ENCODE measurements at places on chromosomes 7 and 10. TPM values are rescaled to one million over a fixed set of nuclear protein-coding genes. Genes with fewer than 3 reads are reported as not detected.

DNA sequence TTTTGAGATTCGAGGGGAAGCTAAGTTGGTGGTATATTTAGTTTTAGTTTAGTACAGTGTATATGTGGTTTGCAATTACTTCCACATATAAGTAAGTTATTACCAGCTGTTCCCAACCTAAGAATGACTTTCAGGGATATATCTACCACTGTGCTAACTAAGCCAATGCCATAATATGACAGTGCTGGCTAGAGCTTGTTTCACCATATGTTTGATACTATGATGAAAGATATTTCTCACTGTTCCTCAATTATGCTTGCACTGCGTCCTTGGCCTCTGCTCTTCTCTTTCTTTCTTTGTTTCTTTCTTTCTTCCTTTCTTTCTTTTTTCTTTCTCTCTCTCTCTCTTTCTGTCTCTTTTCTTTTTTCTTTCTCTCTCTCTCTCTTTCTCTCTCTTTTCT lies 113.8 kb upstream of the SKAP2 start:
- no peak for DNase-seq

DNA sequence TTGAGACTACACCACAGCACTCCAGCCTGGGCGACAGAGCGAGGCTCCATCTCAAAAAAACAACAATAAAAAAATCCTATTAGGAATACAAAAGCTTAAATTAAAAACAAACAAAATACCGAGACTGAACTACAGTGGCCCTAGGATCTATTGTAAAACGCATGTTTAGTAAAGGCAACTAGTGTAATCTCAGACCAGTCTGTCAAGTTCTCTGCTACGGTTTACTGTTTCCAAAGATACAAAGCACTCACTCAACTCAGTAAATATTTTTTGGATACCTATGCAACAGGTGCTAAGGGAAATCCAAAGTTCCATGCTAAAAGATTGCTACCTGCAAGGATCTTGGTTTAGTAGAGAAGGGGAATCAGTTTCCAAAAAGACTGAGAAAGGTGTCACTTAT lies 3.4 kb upstream of the MIOS start:
- no peak for DNase-seq

DNA sequence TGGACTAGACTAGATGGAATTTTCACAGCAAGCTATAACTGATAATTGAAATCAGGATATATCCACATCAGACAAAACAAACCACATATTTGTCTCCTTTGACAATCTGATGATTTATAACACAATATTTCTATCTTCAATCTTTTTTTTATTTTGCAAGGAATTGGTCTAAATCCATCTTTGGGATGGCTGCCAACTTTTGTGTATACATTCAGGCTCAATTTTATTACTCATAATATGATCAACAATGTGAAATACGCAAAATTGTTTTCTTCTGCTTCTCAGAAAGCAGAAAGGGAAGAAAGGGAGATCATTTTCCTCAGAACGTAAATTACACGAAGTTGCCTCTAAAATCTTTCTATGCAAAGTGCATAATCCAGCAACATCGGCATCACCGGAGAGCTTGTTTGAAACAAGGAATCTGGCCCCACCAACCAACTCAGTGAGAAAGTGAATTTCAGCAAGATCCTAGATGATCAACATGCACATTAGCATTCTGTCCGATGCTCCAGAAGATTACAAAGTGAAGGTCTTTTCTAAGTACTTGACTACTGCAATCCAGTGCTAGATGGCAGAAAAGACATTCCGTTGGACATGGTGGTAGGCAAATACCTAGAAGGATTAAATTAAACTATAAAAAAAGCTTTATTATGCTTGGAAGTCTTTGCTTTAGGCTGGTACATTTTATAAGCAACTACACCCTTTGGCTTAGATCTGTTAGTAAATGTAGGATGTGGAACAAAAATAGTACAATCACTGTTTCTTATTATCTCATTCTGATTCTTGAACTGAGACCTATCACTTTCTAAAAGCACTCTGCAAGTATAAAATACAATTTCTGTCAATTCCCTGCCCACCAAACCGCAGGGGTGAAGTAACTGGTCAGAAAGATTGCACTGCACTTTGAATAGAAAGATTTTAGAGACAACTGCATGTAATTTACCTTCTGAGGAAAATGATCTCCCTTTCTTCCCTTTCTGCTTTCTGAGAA lies 126.4 kb upstream of the RSU1 start:
- no peak for DNase-seq

GRCh38 chr10:58795560-58795959 lies 282.9 kb downstream of the BICC1 start:
- DNase-seq, result no peak

Gene DYNC1I1
- total RNA-seq, result 69.1 TPM

DNA sequence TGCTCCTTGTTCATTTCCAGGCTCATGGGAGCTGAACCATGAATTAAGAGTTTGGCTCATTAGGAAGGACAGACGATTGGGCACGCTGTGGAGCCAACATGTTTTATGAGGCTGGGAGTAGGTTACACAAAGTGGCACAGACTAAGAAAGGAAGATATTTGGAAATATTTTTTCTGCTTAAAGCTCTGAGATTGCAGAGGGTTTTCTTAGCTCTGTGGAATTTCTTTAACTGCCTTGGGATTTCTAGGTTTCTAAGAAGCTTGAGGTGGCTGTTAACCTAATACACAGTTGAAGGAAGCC lies 344.6 kb downstream of the RNLS start:
- DNase-seq, result no peak

Gene JAKMIP3
- total RNA-seq, result 0.42 TPM

- no peak for DNase-seq
These were observed 99.0 kb upstream of the SMIM30 start for GRCh38 chr7:113217314-113217713.

Gene DCLRE1C
- 6.9 TPM for total RNA-seq

Gene FXYD4
- not detected for total RNA-seq

- no peak for DNase-seq
These were observed 12.1 kb downstream of the ENTPD7 start for GRCh38 chr10:99671386-99671785.

DNA sequence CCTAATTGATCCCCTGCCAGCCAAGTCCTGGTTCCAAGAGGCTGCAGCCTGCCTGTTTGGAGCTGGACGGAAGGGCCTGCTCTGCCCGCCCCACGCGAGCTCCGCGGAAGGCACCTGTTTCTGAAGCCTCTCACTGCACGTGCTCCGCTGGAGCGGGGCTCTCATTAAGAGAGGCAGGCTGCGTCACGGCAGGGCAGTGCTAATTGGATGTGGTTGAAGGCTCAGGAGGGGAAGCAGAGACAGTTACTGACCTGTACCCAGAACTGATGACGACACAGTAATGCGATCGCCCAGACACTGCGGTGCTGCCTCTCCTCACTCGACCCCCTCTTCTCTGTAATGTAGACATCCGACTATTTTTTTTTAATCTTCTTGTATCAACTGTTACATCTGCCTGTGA lies 411.1 kb upstream of the MGMT start:
- DNase-seq, result no peak

DNA sequence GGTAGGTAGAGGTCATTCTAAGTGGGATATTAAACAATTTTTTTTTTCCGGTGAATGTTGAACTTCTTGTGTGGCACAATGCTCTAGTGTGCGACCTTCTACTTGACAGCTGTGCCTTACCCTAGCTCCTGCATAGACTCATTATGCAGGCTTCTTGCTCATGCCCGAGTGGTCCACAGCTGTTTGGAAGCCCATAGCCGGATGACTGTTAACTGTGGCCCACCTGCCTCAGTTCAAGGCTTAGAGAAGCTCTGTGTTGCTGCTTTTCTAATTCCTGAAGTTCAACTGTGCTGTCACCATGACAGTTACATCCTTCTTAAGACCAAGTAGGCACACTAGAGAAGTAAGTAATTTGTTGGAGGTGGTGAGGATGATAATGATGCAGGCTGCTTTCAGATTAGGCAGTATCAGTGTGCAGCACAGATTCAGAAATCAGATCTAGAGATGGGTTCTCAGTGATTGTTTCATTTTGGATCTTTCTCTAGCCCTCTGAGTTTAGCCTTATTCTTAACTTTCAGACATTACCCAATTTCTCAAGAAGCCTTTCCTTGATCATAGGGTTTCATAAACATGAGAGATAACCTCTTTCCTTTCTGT lies 278.4 kb downstream of the PHF14 start:
- DNase-seq, result no peak

DNA sequence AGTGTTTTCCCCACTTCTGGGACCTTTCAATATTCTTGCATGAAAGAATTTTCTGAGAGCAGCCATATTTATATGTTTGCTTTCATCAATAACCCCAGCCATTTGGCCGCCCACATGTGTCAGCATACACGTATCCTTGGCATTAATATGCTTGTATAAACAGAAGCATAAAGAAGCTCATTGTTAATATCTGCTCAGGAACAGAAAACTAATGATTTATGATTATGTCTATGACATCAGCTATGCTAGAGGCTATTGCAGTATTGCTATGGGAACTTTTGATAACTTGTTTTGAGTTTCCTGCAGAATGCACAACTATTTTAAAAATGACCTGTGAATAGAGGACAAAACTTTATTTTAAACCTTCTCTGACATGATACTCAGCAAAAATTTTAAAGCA lies 300.9 kb upstream of the MTPN start:
- no peak for DNase-seq

GRCh38 chr7:64733550-64734240 lies 60.5 kb upstream of the ZNF138 start:
- DNase-seq, result no peak

GRCh38 chr7:9283246-9283645 lies 849.8 kb downstream of the NXPH1 start:
- DNase-seq, result no peak

Gene NXPH1
- not detected for total RNA-seq

Gene ACHE
- 3.7 TPM for total RNA-seq

GRCh38 chr7:107931740-107932515 lies 40.9 kb downstream of the DLD start:
- DNase-seq, result no peak

DNA sequence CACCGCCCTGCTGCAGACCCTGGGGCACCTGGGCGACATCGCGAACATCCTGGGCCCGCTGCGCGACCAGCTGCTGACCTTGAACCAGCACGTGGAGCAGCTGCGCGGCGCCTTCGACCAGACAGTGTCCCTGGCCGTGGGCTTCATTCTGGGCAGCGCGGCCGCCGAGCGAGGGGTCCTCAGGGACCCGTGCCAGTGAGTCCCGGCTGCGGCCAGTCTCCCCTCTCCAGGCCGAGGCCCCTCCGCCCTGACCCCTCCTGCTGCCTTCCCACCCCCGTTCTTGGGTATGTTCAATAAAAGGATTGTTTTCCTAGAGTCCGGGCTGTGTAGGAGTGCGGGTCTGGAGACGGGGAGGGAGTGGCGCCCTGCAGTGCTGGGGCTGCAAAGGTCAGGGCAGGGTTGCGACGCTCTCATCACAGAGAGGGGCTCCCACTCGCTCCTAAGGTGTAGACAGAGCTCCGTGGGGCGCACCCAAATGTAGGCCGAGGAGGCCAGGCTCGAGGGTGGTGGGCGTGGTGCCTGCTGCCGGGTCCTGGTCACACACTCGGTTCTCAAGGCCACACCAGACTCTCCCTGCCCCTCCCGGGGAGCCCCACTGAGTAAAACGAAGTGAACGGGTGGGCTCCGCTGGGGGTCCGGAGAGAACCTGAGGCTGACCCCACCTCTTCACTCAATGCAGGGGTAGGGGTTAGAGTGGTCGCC lies 1.4 kb downstream of the UTF1 start:
- DNase-seq, result no peak

GRCh38 chr10:114515298-114515914 lies 111.1 kb upstream of the AFAP1L2 start:
- no peak for DNase-seq

Data from thoracic aorta (tissue), 2 donors.